Aorta (tissue), 5 donors: ENCODE measurements at places on chromosomes 12 and 14. TPM values are rescaled to one million over a fixed set of nuclear protein-coding genes. Genes with fewer than 3 reads are reported as not detected.

Gene EML5
- total RNA-seq: 0.39 TPM

Gene PLA2G1B
- total RNA-seq: 1.2 TPM

Gene ST8SIA1
- 9.0 TPM for total RNA-seq

Gene CFAP54
- 0.91 TPM for total RNA-seq

Gene NAB2
- total RNA-seq: 48.4 TPM

Gene SMCO2
- total RNA-seq: 0.90 TPM

Gene KCNMB4
- 2.0 TPM for total RNA-seq

DNA sequence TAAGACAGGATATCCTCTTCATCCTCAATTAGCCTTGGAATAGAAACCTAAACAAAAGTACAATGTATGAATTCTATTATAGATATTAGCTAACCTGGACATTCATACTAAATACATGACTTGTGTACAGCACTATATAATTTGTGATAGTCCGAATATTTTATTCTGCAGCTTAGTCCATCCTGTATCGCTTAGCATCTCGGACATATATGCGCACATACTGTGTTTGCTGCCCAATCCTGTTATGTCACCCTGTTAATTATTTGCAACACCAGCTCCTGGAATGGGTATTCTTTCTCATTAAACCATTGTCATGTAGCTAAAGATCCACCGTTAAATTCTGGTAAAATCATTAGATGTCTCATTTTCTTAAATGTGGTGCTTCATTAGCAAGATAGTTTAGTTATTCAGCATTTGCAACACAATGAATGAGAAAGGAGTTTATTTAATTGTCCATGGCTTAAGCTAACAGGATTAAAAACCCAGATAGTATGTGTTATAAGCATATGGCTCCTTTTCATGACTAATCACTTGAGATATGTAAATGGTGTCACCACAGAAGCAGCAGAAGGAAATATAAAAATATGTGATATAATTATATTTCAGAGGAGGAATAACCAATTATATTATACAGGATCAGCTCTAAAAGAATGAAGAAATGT lies 156.0 kb upstream of the ARHGAP5 start:
- DNase-seq: no peak
- H3K4me1 ChIP-seq: no peaks in the 10 kb centered on the region
- no peak overlapping the region for H3K4me3 ChIP-seq
- H3K27ac ChIP-seq: no peak overlapping the region
- H3K27me3 ChIP-seq: no peaks in the 10 kb centered on the region

GRCh38 chr12:44098786-44099185 lies 262.9 kb downstream of the TMEM117 start:
- no peak overlapping the region for H3K4me3 ChIP-seq
- H3K27me3 ChIP-seq: no peaks in the 10 kb centered on the region
- H3K4me1 ChIP-seq: no peaks in the 10 kb centered on the region
- no peak for DNase-seq
- no peak overlapping the region for H3K27ac ChIP-seq

GRCh38 chr14:92729634-92730358 lies 18.6 kb downstream of the LGMN start:
- no peak overlapping the region for H3K4me3 ChIP-seq
- no peaks in the 10 kb centered on the region for H3K36me3 ChIP-seq
- H3K27me3 ChIP-seq: no peaks in the 10 kb centered on the region
- H3K4me1 ChIP-seq: no peaks in the 10 kb centered on the region

DNA sequence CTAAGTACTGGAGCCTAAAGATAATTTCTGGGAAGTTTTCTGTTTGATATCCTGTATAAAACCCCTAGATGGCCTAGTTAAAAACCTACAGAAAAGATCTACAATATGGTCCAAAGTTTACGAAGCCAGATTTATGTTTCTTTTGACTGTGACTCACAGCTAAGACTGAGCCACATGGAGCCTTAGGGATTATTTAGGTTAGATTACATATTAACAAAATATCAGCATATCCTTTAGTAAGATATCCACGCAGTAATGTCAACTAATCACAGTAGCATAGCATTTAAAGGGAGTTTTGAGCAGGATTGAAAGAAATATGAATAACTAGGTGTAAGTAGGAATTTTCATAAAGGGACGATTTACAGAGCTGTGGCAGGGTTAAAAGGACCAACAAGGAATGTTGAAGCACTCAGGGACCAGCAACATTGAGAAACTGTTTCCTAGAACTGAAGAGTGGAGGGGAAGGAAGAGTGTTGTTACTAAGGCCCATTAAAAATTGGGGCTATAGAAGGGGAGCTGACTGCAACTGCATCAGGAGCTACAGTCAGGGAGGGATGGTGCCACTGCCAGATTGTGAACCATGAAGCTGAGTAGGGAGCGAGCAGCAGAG lies 155.5 kb downstream of the DACT1 start:
- H3K36me3 ChIP-seq: no peaks in the 10 kb centered on the region
- no peak for DNase-seq
- no peaks in the 10 kb centered on the region for H3K4me1 ChIP-seq
- no peaks in the 10 kb centered on the region for H3K27me3 ChIP-seq
- no peak overlapping the region for H3K4me3 ChIP-seq
- no peak overlapping the region for H3K27ac ChIP-seq

- H3K4me1 ChIP-seq: no peaks in the 10 kb centered on the region
- H3K27ac ChIP-seq: no peak overlapping the region
- H3K27me3 ChIP-seq: no peaks in the 10 kb centered on the region
These were observed 9.5 kb downstream of the ZNF891 start for GRCh38 chr12:133120385-133121191.

DNA sequence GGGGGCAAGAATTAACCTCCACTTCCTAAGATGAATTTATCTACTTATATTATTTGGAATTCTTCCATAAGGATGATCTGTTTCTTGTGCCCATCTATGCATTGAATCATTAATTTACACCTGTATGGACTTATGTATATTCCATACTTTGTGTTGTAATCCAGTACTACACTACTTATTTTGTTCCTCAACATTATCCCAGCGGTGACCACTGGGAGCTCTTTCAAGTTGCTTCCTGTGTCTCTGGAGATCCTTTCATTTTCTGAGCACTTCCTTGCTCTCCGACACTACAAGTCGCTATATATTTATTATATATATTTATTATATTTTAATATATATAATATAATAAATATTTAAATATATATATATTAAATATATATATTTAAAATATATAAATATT lies 54.9 kb upstream of the SCN8A start:
- H3K4me3 ChIP-seq: no peak overlapping the region
- DNase-seq: no peak
- no peaks in the 10 kb centered on the region for H3K4me1 ChIP-seq
- no peak overlapping the region for H3K27ac ChIP-seq

GRCh38 chr12:24937553-24938244 lies 11.2 kb downstream of the BCAT1 start:
- no peaks in the 10 kb centered on the region for H3K4me1 ChIP-seq
- no peak for DNase-seq
- H3K27me3 ChIP-seq: no peaks in the 10 kb centered on the region
- H3K36me3 ChIP-seq: no peaks in the 10 kb centered on the region

GRCh38 chr12:95126076-95126475 lies 52.7 kb upstream of the NR2C1 start:
- no peak overlapping the region for H3K27ac ChIP-seq
- no peak for DNase-seq
- no peak overlapping the region for H3K4me3 ChIP-seq
- no peaks in the 10 kb centered on the region for H3K4me1 ChIP-seq
- no peaks in the 10 kb centered on the region for H3K36me3 ChIP-seq
